Activated B cell treated with CpG ODN at 0.5 μM for 24 hours (primary cell): ENCODE measurements at places on chromosomes 5 and 9.

- H3K27ac ChIP-seq: no peak overlapping the region
- peak; percentile 54 for DNase-seq
- peaks cover 4% of the 10 kb centered on the region for H3K4me1 ChIP-seq
- no peak overlapping the region for H3K4me3 ChIP-seq
- H3K27me3 ChIP-seq: peaks cover 20% of the 10 kb centered on the region
These were observed 32.6 kb upstream of the EGFL7 start for GRCh38 chr9:136629879-136630661.

DNA sequence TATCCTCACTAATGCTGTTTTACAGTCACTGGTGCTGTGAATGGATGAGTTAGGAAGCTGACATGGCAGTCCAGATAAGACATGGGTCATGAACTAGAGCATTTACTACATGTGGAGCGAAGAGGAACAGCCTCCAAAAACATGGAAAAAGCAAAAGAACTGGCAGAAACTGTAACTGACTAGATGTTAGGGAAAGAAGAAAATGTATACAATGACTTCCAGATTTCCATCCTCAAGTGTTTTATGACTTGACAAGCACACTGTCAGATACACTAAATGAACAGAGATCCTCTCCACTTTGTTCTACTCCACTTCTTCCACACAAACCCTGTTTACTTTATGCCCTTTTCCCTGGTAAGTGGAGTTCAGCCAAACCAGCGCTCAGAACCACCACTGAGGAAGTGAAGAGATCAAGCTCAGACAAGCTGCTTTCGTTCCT lies 11.5 kb downstream of the HMGCS1 start:
- peaks cover 78% of the 10 kb centered on the region for H3K36me3 ChIP-seq
- no peak overlapping the region for H3K27ac ChIP-seq
- H3K4me3 ChIP-seq: no peak overlapping the region
- no peak for DNase-seq
- no peaks in the 10 kb centered on the region for H3K27me3 ChIP-seq

- H3K4me1 ChIP-seq: no peaks in the 10 kb centered on the region
- H3K4me3 ChIP-seq: no peak overlapping the region
- H3K36me3 ChIP-seq: no peaks in the 10 kb centered on the region
- H3K27me3 ChIP-seq: no peaks in the 10 kb centered on the region
- DNase-seq: no peak
These were observed 128.6 kb upstream of the PUM3 start for GRCh38 chr9:2972475-2972874.

- peak overlapping the region; percentile 81 for H3K4me3 ChIP-seq
- no peak overlapping the region for H3K27ac ChIP-seq
- H3K27me3 ChIP-seq: peaks cover 47% of the 10 kb centered on the region
- no peaks in the 10 kb centered on the region for H3K36me3 ChIP-seq
- peaks cover 21% of the 10 kb centered on the region for H3K4me1 ChIP-seq
These were observed 789 bp downstream of the COL27A1 start for GRCh38 chr9:114155995-114156656.

DNA sequence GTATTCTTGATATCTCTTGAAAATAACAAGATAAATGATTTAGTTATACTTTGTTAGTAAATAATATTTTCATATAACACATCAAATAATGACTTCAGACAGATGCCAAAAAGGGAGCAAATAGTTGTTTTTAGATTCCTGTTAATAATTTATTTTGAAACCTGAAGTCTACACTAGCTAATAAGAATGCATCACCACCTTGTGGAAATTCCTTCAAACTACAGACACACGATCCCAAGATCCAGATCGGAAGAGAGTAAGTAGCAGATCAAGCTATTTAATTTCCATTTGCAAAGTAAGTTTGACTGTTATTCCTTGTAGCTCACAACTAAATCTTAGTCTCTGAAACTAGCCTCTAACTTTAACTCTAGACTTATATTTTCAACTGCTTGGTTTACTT lies 35.5 kb upstream of the ISL1 start:
- no peaks in the 10 kb centered on the region for H3K36me3 ChIP-seq
- H3K4me1 ChIP-seq: no peaks in the 10 kb centered on the region
- H3K4me3 ChIP-seq: no peak overlapping the region

GRCh38 chr9:110337727-110338126 lies at the start of gene TXNDC8:
Gene TXNDC8, minus strand, starts transcription at chr9:110337863.
- H3K27ac ChIP-seq: no peak within 1 kb of the TSS
- H3K36me3 ChIP-seq: no peaks in the 10 kb centered on the region
- peaks cover 8% of the 10 kb centered on the region for H3K4me1 ChIP-seq
- H3K4me3 ChIP-seq: no peak within 1 kb of the TSS

DNA sequence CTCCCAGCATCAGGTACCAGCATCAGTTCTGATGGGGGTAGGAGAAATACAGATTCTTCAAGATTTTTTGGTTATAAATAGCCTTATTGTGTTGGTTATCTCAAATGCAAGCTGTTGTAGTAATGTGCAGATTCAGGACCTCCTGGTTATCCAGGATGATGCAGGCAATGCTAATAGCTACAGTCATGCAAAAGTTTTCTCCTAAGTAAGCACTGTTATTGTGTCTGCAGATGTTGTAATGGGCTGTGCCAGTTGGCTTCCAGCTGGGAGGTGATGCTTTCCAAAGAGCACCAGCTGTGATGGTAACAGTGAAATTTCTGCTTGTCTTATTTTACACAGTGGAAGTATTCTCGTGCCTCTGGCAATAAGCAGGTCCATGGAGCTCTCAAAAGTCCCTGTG lies 719.2 kb upstream of the CTNND2 start:
- no peak for DNase-seq
- no peaks in the 10 kb centered on the region for H3K36me3 ChIP-seq
- no peaks in the 10 kb centered on the region for H3K27me3 ChIP-seq
- no peaks in the 10 kb centered on the region for H3K4me1 ChIP-seq

- H3K4me1 ChIP-seq: no peaks in the 10 kb centered on the region
- DNase-seq: no peak
- H3K4me3 ChIP-seq: no peak overlapping the region
- peaks cover 8% of the 10 kb centered on the region for H3K27me3 ChIP-seq
- no peaks in the 10 kb centered on the region for H3K36me3 ChIP-seq
These were observed 86.4 kb downstream of the PRLR start for GRCh38 chr5:35143841-35144240.

GRCh38 chr5:154312576-154312975 lies 122.0 kb downstream of the GALNT10 start:
- peaks cover 34% of the 10 kb centered on the region for H3K36me3 ChIP-seq
- H3K27me3 ChIP-seq: no peaks in the 10 kb centered on the region
- no peak overlapping the region for H3K4me3 ChIP-seq
- H3K27ac ChIP-seq: no peak overlapping the region

DNA sequence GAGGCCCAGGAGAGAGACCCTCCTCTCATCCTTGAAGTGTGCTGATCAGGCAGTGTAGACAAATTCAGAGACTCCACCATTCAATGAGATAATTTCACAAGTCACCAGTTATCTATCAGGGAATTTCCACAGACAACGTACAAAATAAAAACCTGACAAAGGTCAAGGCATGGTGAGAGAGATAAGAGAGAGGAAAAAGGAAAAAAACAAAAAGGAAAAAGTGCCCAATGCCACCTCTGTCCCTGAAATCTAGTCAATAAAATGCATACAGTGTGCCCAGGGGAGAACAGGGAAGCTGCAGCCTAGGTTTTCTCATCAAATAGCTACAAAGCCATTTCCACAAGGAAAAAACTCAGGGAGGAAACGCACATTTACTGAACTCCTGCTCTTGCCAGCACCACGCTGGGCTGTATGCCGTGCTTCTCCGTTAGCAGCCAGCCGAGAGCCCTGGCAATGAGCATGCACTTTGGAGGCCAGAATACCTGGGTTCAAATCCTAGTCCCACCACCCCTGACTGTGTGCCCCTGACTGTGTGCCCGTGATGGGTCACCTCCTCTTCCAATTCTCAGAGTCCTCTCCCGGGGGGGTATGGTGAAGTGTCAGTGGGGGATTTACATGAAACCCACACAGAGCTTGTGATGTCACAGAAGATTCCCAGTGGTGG lies 11.6 kb downstream of the WHRN start:
- peaks cover 2% of the 10 kb centered on the region for H3K27me3 ChIP-seq
- H3K27ac ChIP-seq: no peak overlapping the region
- H3K4me1 ChIP-seq: peaks cover 40% of the 10 kb centered on the region
- peaks cover 4% of the 10 kb centered on the region for H3K36me3 ChIP-seq
- no peak for DNase-seq
- no peak overlapping the region for H3K4me3 ChIP-seq

DNA sequence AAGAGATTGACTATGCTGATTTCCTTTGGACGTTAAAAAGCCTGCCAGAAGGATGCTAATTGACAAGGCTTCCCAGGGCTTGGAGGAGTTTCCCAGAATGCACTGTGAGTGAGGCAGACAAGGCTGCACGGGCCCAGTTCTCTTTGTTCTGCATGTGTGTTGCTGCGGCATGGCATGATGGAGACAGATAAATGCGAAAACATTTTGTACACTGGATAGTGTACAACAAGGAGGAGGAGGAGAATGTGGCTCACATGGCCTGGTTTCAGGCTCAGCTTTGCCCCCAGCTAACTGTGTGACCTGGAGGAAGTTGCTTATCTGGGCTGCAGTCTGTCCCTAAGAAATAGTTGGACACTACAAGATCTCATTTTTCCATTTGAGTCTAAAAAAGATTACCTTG lies 135.5 kb upstream of the CPEB4 start:
- no peak for DNase-seq
- no peaks in the 10 kb centered on the region for H3K36me3 ChIP-seq
- H3K4me3 ChIP-seq: no peak overlapping the region
- no peak overlapping the region for H3K27ac ChIP-seq
- no peaks in the 10 kb centered on the region for H3K27me3 ChIP-seq

- DNase-seq: no peak
- no peaks in the 10 kb centered on the region for H3K36me3 ChIP-seq
- no peaks in the 10 kb centered on the region for H3K4me1 ChIP-seq
- peaks cover 26% of the 10 kb centered on the region for H3K27me3 ChIP-seq
- no peak overlapping the region for H3K27ac ChIP-seq
These were observed 38.3 kb upstream of the SMAD5 start for GRCh38 chr5:136094189-136094912.

GRCh38 chr5:88108490-88109279 lies 160.0 kb downstream of the TMEM161B start:
- H3K36me3 ChIP-seq: no peaks in the 10 kb centered on the region
- no peaks in the 10 kb centered on the region for H3K27me3 ChIP-seq
- H3K27ac ChIP-seq: no peak overlapping the region
- no peak for DNase-seq

DNA sequence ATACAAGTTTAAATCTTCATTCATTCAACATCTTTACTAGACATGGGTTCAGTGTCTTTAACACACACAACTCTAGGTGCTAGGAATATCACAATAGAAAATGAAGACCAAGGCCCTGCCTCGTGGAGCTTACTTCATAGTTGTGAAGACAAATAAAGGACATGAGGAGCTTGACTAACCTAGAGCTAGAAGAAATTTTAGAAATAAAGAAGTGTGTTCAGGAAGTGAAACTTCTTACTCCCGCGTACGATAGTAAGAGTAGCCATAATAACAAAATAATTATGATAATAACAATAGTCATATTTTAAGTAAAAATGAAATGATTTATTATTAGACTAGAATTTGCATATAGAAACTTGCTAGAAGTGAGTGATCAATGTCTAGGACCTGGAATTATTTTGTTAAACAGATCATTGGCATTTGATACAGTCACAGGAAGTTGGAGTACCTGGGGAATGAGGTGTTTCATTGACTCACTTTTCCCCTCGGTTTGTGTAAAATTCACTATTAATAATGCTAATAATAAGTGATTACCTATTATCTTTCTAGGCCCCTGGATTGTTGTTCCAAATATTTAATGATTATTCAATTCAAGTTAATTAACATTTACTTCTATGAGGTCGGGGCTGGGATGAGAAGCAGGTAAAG lies 331.3 kb downstream of the NSG2 start:
- peaks cover 2% of the 10 kb centered on the region for H3K4me1 ChIP-seq
- no peaks in the 10 kb centered on the region for H3K36me3 ChIP-seq
- no peak overlapping the region for H3K4me3 ChIP-seq
- H3K27me3 ChIP-seq: no peaks in the 10 kb centered on the region

- H3K4me3 ChIP-seq: no peak overlapping the region
- H3K36me3 ChIP-seq: no peaks in the 10 kb centered on the region
- no peak overlapping the region for H3K27ac ChIP-seq
- no peaks in the 10 kb centered on the region for H3K27me3 ChIP-seq
- no peaks in the 10 kb centered on the region for H3K4me1 ChIP-seq
- no peak for DNase-seq
These were observed 108.1 kb downstream of the SEMA5A start for GRCh38 chr5:9437741-9438240.

GRCh38 chr9:128247226-128247803 lies 28.5 kb downstream of the GOLGA2 start:
- H3K27ac ChIP-seq: no peak overlapping the region
- no peak for DNase-seq
- H3K27me3 ChIP-seq: peaks cover 8% of the 10 kb centered on the region
- no peaks in the 10 kb centered on the region for H3K36me3 ChIP-seq

DNA sequence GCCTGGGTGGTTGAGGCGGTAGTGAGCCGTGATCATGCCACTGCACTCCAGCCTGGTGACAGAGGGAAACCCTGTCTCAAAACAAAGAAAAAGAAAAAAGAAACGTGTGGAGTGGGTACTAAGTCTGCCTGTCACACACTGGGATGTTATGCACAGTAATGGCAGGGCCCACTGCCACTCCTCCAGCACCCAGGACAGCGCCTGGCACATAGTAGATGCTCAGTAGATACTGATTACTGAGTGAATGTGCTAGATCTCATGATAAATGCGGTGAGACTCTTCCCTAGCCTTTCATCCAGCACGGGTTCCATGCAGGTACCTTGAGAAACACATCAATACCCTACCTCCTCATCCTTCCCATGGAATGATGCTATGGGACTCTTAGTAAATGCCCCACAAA lies 87.4 kb upstream of the HSPA9 start:
- DNase-seq: no peak
- H3K4me3 ChIP-seq: peak overlapping the region; percentile 44
- H3K36me3 ChIP-seq: no peaks in the 10 kb centered on the region

DNA sequence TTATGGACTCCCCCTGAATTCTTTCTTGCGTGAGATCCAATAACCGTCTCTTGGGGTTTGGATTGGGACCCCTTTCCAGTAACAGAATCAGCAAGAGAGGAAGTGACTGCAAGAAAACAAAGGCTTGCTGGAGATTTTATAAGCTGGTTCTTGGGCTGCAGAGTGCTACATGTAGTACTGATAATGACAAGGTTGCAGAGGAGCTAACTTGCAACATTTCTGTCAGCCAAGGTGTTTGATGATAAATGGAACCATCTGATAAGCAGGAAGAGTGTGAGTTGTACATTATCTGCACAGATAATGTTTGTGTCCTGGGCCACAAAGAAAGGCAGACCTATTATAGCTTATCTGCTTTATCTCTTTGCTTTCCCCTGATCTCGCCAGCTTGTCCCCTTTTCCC lies 37.1 kb downstream of the DNAJB5 start:
- H3K27me3 ChIP-seq: no peaks in the 10 kb centered on the region
- peaks cover 15% of the 10 kb centered on the region for H3K4me1 ChIP-seq
- H3K36me3 ChIP-seq: peaks cover 7% of the 10 kb centered on the region
- H3K27ac ChIP-seq: no peak overlapping the region
- no peak overlapping the region for H3K4me3 ChIP-seq
- no peak for DNase-seq

DNA sequence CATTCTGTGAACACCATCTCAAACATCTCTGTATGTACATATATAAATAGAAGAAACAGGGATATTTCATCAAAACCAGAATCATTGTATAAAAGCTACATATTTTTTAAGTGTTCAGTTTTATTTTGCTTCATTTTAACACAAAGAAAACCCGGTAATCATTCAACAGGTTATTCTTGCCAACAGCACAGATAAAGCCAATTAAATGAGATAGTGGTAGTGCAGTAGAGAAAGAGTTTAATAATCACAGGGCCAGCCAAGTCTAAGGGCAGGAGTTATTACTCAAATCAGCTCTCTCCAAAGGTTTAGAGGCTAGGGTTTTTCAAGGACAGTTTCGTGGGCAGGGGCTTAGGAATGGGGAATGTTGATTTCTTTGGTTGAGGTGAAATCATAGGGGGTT lies 261.0 kb upstream of the KIF2A start:
- no peak overlapping the region for H3K4me3 ChIP-seq
- H3K4me1 ChIP-seq: no peaks in the 10 kb centered on the region
- H3K27me3 ChIP-seq: peaks cover under 1% of the 10 kb centered on the region
